ENCODE measurements at places on chromosomes 7 and 10.

DNA sequence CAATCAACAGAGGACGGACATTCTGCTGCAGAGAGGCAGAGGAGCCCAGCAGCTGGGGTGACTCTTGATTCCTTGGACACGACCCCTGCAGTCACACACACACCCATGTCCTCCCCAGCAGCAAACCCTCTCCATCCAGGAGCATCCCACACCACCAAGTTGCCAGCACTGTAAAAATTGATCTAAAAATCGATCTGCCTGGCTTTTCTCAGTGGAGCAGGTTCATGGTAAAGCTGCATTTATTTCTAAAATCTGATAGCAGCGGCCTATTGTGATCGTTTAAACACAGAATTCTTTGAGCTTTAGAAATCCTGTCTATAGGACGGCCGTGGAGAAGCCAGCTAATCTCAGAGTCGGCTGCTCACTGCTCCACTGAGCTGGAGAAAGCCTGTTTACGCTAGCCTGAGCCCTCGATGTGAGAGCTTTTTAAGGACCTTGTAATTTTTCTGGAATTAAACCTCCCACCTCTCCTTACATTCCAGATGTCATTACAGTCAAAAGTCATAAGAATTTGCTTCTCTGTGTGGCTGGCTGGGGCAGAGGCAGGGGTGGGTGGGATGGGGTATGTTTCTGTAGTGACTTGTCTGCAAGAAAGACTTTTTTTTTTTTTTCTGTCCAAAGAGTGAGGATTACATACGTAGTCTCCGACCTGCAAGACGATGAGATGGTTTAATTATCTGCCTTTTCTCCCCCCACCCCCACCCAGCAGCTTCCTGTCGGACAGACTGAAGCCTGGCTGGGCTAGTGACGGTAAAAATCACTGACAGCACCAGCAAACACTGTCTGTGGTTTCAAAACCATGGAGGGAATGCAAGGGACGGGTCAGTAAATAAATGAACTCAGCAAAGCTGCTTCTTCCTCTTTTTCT lies 31.6 kb downstream of the TRIM8 start:
- no peak for DNase-seq

GRCh38 chr7:74372511-74373111 lies 81.1 kb upstream of the GTF2IRD1 start:
- no peak for DNase-seq

DNA sequence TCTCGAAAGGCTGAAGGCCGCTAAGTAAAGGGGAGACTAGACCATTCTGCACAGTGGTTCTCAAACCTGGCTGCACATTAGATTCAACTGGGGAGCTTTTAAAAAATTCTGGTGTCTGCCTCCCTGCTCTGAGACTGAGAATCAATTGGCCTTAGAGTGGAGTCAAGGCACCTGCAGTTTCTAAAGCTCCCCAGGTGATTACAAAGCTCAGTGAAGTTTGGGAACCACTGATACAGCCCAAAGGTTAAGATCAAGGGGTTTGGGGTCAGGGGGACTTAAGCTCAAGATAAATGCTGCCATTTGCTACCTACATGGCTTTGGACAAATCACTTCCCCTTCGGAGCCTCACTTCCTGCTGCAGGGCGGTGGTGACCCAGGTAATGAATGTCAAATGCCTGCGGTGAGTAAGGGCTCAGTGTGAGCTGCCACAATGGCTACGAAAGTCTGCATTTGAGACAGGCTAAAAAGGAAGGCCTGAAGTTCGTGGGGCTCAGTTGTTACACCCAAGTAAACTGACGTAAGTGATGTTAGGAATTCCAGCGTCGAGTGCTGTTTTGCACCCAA lies 72.3 kb downstream of the TLL2 start:
- no peak for DNase-seq

GRCh38 chr7:111324228-111324627 lies 233.3 kb downstream of the LRRN3 start:
- no peak for DNase-seq

GRCh38 chr10:10045765-10046028 lies 972.0 kb upstream of the CELF2 start:
- DNase-seq = no peak

- no peak for DNase-seq
These were observed 148.7 kb downstream of the BICC1 start for GRCh38 chr10:58661336-58661735.

DNA sequence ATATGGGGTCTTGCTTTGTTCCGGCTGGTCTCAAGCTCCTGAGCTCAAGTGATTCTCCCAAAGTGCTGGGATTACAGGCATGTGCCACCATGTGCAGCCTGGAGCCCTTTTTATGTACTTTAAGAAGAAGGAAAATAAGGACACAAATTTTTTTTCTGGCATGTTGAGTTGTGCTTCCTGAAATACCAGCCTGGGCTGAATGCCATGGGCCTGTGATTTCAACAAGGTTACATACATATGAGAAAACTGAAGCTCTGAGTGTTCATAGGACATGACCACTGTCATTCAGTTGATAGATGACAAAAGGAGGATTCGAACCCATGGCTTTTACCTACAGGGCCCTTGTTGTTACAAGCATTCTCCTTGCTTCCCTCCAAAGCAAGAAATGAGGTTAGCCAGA lies 36.1 kb downstream of the ST8SIA6 start:
- DNase-seq = no peak

GRCh38 chr10:22433875-22434274 lies 88.6 kb downstream of the SPAG6 start:
- no peak for DNase-seq

DNA sequence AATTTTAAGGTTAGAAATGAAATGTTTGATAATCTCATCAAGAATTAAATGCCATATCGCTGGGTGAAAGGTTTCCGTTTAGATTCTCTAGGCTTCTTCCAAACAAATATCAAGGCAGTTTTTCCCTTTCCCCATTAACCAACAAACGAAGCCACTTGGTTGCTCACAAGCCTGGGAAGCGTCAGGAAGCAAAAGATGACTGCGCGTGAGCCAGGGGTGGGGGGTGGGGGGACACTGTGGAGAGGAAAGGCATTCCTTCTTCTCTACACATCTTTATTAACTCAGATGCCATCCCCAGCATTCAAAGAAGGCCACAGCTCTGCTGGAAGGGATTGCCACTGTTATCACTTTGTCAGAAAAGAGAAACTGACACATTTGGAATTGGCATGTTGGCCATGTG lies 207.1 kb downstream of the TRIL start:
- no peak for DNase-seq

DNA sequence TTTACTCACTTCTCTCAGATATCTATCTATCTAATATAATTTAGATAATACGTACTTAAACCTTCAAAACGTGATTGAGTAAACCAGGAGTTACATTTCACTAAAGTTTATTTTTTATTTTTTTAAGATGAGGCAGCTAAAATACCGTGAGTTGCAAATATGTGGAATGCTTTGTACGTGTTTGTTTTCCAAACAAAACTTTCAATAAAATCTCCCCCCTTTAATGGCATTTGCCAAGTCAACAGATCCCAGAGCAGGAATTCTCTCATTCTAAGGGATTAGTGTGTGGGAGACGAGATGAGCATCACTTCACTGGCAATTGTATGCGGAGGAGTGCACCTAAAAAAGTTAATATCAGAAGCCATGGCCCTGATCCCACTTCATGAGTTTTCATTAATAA lies 53.7 kb upstream of the MAGI2 start:
- DNase-seq = no peak
